ENCODE measurements at places on chromosomes 13 and 19. TPM values are rescaled to one million over a fixed set of nuclear protein-coding genes. Genes with fewer than 3 reads are reported as not detected.

- no peak for DNase-seq
Measured at GRCh38 chr19:22595918-22596341, 38.2 kb upstream of the ZNF492 start.

GRCh38 chr19:18230941-18231734, 4.9 kb upstream of the PDE4C start:
- DNase-seq = no peak

GRCh38 chr19:9906475-9907087, 29.7 kb downstream of the OLFM2 start:
- DNase-seq = no peak

DNA sequence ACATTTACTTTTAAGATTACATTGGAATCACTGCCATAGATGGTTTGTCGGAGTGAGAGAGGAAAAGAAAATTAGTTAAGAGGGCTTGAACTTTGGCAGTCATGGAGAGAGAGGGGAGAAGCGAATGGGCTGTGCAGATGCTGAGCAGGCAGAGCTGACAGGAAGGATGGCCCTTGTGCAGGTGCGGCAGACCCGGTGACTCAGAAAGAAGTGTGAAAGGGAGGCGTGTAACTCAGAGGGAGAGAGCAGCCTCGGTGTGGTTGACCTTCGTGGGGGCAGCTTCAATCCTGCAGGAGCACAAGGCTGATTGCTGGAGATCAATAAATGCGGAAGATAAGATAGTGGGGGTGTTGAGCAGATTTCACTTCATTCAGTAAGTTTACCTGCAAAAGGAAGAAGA, 76.9 kb downstream of the TNFSF13B start:
- DNase-seq = no peak

DNA sequence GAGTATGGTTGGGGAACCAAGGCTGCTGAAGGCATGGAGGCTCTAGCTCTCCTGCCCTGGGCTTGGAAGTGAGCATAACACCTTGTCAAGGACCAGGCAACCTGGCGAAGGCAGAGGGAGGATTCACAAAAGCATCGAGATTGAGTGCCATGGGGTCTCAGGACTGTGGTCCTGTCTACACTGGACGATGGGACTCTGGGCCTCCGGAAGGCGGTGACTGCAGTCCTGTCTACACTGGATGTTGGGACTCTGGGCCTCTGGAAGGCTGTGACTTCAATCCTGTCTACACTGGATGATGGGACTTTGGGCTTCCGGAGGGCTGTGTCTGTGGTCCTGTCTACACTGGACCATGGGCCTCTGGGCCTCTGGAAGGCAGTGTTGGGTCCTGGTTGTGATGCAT, 290.4 kb downstream of the TEX29 start:
- no peak for DNase-seq

DNA sequence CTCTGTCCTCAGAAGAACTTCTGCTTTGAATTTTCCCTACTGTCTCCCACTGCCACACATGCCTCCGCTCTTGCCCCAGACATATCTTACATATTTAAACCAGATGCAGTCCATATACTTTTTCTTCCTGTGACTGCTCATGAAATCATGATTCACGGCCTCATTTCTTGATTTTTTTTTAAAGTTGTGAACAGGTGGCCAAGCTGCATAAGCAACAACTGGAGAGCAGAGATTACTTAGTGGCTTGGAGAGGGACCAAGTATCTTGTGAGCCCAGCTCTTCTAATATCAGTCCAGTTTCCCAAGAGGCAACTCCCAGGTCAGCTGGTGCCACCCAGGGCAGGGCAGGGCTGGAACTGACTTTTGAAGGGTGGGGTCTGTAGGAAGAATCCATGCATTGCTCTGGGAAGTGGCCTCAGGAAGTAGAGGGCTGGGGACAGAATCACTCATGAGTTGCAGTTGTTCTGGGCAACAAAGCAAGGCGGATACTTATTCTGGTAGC, 152.4 kb downstream of the LMO7 start:
- no peak for DNase-seq

DNA sequence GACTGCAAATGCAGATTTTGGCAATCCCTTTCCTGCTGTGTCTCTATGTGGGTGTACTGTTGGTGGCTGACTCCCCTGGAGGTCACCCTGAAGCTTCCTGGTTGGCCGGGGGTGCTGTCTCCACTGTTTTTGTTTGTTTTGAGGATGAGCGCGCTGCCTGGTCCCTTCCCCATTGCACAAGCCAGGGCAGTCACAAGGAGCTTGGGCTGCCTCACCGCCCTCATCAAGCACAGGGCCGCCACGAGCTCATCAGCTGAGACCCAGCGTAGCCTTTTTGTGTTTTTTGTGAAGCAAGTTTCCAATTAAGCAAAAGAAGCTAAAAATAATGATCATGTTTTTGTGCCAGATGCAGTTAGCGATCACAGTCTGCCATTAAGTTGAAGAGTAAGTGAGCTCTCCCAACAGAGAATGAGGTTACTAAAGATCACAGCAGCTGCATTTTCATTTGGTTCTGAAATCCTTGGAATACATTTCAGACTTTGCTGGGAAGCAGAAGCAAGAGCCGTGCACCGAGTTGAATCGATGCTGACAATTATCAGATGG, 57.8 kb downstream of the GGACT start:
- no peak for DNase-seq

- no peak for DNase-seq
Measured at GRCh38 chr19:3978145-3978544, 7.1 kb downstream of the EEF2 start.

DNA sequence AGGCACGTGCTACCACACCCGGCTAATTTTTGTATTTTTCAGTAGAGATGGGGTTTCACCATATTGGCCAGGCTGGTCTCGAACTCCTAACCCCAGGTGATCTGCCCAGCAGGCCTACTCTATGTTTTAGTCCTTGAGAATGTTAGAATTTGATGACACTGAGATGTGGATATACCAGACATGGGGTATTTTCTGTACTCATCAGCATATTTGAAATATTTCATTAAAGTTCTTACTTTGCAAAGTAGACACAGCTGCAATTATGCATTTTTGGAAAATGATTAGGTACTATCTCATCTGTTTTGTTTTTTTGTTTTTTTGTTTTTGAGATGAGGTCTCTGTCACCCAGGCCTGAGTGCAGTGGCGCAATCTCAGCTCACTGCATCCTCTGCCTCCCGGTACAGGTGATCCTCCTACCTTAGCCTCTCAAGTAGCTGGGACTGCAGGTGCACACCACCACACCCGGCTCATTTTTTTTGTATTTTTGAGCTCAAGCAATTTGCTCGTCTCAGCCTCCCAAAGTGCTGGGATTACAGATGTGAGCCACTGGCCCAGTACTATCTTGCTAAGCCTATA, 12.7 kb downstream of the SPINT2 start:
- DNase-seq = no peak

GRCh38 chr13:110509971-110510786, 51.3 kb downstream of the RAB20 start:
- no peak for DNase-seq

The NCR1 gene
- not detected for polyA plus RNA-seq

The MAP4K1 gene
- 132 TPM for polyA plus RNA-seq

The TLE2 gene
- polyA plus RNA-seq = 2.2 TPM

The GJB2 gene
- not detected for polyA plus RNA-seq

The LRFN3 gene
- 0.22 TPM for polyA plus RNA-seq

The CD79A gene
- polyA plus RNA-seq = 4,435 TPM

The CAPN12 gene
- polyA plus RNA-seq = 13.4 TPM

All from naive B cell (primary cell).